ENCODE measurements at places on chromosomes 1 and 21.

GRCh38 chr21:26025536-26026512 lies 144.7 kb downstream of the APP start:
- no peak for DNase-seq

DNA sequence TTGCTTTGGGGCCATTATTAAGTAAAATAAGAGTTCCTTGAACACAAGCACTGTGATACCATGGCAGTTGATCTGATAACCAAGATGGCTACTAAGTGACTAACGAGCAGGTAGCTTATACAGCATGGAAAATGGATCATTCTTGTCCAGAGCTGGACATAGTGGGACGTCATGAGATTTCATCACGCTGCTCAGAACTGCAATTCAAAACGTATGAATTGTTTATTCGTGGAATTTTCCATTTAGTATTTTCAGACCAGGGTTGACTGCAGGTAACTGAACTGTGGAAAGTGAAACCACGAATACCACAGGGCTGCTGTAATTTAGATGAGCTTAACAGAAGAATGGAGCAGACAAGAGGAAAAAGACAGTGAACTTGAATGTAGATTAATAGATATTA lies 38.9 kb downstream of the CCDC18 start:
- no peak for DNase-seq

DNA sequence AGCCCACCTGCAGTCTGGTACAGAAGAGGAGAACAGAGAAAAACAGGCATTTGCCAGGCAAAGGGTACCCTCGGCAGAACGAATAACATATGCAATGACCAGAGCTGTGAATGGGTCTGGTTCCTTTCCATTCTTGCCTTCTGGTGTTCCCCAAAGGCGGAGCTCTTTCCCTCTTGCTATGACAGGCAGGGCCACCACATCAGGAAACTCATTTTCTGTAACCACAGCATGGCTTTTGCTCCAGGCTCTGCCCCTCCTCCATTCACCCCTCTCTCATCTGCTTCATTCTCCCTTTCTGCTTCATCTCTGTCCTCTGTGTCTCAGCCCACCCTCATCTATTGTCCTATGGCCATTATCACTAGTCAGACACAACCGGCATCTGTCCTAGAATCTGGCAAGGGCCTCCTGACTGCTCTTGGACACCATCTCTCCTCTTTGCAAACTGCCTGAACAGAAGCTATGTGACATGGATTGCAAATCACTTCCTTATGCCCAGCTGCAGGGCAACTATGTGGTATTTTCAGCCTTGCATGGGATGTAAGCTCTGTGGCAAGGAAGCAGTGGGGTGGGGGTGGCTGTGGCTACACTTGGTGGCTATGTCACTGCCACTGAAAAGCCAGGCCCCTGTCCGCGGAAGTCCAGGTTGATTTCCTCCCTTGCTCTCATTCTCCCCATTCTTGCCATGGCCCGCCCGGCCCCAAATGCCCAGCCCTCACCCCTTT lies 78.8 kb upstream of the ABCD3 start:
- no peak for DNase-seq

DNA sequence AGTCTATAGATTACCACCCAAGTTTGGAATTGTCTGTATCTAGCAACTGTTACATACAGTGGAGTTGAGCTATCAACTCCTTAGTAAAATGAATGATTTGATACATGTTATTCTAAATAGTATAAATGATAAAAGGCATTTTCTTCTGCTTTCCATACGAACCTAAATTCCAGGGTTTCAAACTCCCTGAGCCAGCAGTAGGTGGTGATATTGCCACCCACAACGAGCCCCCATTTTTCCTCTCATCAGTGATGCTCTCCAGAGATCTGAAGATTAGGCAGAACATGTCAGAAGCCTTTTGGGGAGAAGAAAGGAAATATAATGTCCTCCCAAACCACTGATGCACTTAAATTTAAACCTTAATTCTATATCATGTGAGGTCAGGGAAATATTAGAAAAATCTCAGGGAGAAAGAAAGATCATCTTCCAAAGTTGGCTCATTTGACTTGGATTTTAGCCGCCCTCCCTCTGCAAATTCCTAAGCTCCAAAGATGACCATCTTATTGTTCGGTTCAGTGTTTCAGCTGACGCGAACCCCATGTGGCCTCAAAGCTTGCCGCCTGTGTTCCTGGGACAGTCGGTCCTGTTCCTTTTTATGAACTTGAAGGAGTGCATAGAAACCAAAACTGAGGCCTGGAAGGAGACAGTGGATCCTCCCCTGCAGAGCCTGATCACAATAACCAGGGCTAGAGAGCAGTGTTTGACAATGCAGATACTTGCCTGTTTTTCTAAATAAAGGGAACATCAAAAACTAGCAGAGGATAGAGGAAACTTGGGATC lies 2.3 kb downstream of the EVA1C start:
- no peak for DNase-seq

- DNase-seq, result no peak
Observed at GRCh38 chr1:226688056-226688748, 50.9 kb downstream of the ITPKB start.
